ENCODE measurements at places on chromosomes 5 and 9.
A peak's percentile ranks its signal among the peaks of the same experiment; 100 is the strongest.

GRCh38 chr5:100273846-100274580 is 261.2 kb upstream of the FAM174A start:
- no peak for DNase-seq

DNA sequence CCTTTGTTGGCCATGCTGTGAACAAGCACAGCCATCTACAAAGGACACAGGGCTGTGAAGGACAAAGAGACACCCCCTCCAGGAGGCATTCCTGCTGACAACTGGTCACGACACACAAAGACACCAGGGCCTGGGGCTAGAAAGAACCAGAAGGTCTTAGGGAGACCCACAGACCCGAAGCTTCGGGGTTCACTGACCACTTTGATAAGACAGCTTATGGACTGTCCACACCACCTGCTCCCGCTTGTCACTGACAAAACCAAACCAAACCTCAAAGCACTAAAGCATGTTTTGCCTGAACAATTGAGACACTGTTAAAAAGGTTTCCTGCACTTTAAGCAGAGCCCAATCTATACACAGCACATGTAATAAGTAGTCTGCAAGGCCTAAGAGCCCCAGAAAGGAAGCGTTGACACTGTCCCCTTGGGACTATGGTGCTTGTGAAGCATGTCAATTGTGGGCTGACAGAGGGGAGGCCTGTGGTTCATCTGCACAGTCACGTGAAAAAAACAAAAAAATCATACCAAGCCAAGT is 185.0 kb downstream of the GAPVD1 start:
- DNase-seq, result no peak

DNA sequence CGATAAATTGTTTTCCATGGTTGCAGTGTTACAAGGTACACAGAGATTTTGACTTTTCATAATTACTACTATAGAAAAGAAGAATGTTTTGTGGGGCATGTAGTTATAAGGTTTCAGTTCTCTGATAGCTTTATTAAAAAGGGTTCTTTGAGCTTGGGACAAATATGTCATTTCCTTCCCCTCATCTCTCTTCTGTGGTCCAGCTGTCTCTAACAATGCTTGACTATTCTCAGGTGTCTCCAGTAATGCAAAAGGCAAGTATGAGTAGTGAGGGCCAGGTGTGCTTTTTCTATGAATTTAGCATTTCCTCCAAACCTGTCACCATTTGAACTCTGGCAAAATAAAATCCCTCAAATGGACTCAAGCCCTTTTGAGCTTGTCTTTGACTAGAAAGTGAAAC is 84.3 kb downstream of the SLF1 start:
- DNase-seq, result no peak

DNA sequence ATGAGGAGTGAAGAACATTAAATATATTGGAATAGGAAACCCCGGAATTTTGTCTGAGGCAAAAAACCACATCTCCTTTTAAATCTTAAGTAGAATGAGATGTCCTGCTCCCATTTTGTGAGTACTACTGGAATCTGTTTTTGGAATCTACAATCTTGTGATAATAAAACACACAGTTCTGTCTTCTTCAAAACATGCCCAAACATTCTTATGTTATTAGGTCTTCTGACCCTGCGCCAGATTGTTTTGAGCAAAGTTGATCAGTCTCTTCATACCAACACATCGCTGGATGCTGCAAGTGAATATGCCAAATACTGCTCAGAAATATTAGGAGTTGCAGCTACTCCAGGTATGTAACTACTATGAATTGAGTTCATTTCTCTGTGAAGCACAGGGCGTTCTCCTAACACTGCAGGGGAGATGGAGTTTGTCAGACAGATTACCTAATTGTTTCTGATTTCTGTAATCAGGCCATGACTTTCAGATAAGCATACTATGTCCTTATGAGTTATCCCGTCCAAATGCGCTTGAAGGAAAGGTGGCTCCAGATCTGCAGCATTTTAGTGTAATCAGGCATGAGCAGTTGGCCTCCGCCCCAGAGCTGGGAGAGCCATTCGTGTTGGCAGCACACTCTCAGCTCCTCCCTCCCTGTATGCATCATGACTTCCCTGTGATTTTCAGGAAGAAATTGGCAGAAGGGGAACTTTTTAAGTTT is 88.0 kb downstream of the NLN start:
- DNase-seq, result no peak

DNA sequence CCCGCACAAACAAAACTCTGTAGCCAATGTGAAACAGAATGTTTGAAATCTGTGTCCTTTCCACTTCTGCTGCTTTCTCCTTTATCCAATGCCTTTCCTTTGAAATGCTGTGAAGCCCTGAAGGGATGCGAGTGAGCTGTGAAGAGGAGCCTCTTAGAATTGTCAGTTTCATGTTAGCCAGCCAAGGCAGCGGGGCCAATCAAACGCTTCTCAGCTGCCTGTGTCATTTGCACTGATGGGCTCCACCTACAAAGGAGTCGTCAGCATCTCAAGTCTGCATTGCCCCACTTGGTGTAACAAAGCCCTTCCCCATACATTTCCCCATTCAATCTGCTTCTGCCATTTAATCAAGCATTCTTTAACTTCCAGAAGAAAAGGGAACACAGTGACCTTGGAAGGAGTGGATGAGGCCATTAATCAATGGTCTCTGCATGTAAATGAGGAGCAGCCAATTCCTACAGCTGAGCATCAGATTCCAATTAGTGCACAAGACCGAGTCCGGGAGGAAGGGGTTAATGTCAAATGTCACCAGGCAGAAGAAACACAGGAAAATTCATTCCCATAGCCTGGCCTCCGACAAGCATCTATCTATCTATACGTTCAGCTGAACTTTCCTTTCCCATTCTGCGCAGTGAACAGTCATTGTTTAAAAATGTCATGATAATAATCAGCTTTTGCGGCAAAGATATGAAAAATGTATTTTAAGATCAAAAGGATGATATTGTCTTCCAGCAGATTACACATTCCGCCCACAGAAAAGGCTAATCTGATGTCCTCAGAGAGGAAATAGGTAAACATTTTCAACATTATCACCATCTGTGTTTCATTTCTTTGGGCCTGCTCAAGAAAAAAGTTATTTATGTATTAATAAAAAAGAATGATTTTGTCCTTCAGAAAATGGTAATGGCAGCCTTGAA is 154.6 kb downstream of the FSTL4 start:
- no peak for DNase-seq

GRCh38 chr5:58543723-58544122 is 39.2 kb upstream of the RAB3C start:
- no peak for DNase-seq

GRCh38 chr5:141778683-141779082 is 96.7 kb upstream of the ARAP3 start:
- DNase-seq, result no peak

DNA sequence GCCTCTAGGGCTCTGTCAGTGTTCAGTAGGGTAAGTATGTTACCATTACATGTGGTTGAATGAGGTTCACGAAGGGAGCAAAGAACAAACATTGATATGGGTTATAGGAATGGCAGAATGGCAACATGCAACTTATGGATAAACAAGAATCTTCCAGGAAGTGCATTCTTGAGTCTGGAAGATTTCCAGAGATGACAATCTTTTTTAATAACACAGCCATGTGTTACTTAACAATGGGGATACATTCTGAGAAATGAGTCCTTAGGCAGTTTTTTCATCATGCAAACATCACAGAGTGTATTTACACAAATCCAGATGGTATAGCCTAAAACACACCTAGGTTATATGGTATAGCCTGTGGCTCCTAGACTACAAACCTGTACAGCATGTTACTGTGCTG is 9.1 kb upstream of the SLC28A3 start:
- no peak for DNase-seq

DNA sequence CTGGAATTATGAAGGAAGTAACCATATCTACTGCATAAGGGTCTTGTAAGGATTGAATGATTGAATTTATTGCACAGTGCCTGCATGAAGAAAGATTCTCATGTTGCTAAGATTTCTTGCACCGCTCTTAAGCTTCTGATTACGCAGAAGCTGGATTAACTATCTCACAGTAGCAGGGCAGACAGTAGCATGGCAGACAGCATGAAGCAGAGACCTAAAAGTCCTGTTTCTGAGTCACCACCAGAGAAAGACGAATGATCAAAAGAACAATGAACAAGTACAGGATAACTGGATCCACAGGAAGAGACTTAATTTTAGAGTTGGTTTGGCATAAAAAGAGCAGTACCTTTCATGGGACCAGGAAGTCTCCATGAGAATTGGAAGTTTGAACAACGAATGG is 142.4 kb downstream of the MAPKAP1 start:
- DNase-seq, result no peak

- peak; percentile 13 for DNase-seq
Observed at GRCh38 chr9:98450496-98450895, 195.0 kb upstream of the TBC1D2 start.
